NB4 (cell line): ENCODE measurements at places on chromosomes 2 and 18.

- DNase-seq, result no peak
Measured at GRCh38 chr2:130790312-130790711, 35.0 kb downstream of the AMER3 start.

- no peak for DNase-seq
Measured at GRCh38 chr2:46298272-46298521, 990 bp downstream of the EPAS1 start.

GRCh38 chr2:85096616-85097015 is 36.6 kb upstream of the TCF7L1 start:
- no peak for DNase-seq

DNA sequence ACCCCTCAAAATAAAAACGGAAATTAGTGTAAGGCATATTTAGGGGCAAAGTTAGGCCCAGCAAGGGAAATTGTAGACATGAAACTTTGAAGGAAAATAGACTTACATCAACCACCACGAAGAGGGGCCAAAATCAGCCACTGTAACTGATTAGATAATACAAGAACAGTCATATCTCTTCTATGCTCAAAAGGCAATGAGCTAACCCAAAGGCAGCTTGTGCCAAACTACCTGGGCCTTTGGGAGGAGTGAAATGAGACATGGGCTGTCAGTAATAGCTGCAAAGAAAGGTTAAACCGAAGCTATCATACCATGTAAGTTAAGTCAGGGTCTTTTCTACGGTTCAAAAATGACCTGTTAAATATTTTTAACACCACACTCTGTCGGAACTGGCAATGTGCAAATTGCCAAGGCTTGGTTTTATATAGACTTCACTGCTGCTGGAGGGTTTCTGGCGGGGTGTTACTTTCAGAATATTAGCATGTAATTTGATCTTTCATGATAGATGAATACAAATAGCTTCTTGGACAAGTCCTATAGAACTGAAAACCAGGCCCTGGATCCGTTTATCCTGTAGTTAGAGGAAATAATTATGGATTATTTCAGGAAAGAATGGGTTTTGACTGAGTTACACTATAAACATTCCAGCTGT is 69.6 kb downstream of the ACVR1 start:
- no peak for DNase-seq

GRCh38 chr2:159226608-159227385 is 59.7 kb downstream of the WDSUB1 start:
- DNase-seq, result peak; percentile 23

- peak; percentile 58 for DNase-seq
Measured at GRCh38 chr2:230762317-230762896, 49.8 kb downstream of the CAB39 start.

GRCh38 chr18:67131498-67131897 is 385.0 kb downstream of the DSEL start:
- DNase-seq, result no peak

DNA sequence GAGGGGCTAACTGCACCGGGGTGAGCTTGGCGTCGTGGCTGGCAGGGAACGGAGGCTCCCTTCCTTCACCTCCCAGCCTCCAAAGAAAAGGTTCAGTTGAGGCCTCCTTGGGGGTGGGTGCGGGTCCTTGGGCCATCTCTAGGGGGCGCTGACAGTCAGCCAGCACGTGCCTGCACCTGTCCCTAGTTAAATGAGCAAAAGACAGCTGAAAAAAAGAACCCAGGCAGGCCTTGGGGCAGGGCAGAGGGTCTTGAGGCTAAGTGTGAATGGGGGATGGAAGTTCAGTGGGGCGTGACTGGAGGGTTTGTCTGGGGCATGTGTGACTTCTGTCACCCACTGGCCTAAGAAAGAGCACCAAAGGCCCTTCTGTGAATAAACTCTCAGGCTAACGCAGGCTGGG is 56.4 kb downstream of the ZFP36L2 start:
- peak; percentile 85 for DNase-seq

DNA sequence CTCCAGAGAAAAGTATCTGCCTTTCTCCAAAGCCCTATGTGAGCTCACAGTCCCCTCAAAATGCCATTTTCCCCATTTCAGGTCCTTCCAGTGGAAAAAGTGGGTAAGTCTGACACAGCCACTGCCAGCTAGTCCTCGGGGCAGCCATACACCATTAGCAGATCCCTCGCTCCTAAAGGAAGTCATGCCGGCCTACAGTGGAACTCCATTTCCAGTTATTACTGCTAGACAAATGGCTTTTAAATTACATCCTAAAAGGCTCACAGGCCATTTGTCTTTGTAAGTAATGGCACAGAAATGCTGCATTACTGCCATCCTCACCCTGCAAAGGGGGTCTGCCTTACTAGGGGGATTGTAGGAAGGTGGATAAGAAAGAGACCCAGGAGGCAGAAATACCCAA is 259.4 kb upstream of the SIX2 start:
- DNase-seq, result no peak

- DNase-seq, result peak; percentile 82
Measured at GRCh38 chr18:23131693-23132319, 3.5 kb upstream of the CABLES1 start.

DNA sequence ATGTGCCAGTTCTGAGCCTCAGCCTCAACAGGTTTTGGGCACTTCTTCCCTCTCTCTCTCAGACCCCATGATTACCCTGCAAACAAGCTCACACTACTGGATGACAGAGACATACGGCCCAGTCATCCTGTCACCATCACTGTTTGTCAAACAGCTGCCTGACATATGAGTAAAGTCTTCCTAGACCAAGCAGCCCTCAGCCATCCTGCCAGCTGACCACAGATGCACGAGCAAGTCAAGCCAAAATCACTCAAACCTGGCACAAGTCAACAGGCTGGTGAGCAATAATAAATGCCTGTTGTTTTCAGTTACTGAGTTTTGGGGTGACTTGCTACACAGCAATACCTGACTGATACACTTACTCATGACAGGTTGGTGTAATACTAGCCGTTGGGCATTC is 75.5 kb upstream of the KLF7 start:
- DNase-seq, result peak; percentile 32

DNA sequence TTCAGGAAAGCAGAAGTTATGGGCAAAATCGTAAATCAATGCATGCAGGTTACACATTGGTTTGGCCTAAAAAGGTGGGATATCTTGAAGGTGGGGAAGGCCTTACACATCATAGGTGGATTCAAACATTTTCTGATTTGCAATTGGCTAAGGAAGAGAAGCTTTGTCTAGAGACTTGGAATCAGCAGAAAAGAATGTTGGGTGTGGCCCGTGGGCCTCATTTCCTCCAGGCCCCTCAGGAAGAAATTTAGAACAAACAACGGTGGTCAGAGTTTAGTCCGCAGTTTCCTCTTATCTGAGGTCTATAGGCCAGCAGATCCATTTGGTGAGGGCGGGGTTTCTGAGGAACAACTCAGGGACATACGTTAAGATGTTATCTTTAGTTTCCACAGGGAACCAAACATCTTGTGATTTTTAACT is 50.9 kb upstream of the AFF3 start:
- no peak for DNase-seq

GRCh38 chr2:232900811-232901735 is 31.0 kb downstream of the SNORC start:
- peak; percentile 29 for DNase-seq

DNA sequence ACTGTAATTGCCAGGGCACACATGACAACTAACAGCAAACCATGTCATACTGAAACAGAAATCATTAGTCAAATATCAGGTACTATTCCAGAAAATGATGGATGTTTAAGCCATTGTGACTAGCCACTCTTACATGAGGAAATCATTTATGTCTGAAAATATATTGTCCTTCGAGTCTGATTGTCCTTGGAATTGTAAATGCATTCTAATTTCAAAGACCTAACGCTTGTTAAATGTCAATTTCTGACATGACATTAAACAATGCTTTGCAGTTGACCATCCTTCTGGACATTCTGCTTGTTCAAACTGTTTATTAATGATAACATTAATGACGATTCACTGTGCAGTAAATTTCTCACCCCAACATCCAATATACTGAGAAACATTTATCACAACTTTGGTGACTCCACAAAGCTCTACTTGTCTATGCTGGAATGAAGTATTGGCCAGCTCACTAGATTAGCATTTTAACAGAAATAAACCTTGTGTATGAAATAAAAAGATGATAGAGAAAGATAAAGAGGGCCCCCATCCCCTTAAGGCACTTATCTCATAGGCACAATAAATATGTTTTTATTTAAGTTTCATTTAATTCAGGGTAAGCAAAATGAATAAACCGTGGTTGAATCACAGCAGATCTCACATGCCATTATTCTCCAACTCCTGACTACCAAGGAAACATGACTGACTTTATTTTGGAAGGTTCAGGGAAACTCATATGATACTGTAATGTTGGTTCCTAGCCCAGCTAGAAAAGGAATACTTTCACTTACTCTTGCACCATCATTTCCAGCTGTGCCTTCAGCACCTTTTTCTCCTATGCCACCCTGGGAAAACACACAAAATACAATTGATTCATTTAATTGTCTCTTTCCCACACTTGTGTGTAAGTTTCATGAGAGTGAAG is 82.3 kb downstream of the COL3A1 start:
- no peak for DNase-seq

- DNase-seq, result no peak
Measured at GRCh38 chr2:24710806-24711205, 82.4 kb downstream of the PTRHD1 start.

- DNase-seq, result no peak
Measured at GRCh38 chr2:240953426-240954410, 44.7 kb upstream of the SNED1 start.

- DNase-seq, result no peak
Measured at GRCh38 chr2:40516604-40517003, 64.7 kb upstream of the SLC8A1 start.

GRCh38 chr18:2912357-2913299 is 65.8 kb downstream of the EMILIN2 start:
- DNase-seq, result no peak

- no peak for DNase-seq
Measured at GRCh38 chr2:84873350-84873749, 7.5 kb downstream of the TRABD2A start.

DNA sequence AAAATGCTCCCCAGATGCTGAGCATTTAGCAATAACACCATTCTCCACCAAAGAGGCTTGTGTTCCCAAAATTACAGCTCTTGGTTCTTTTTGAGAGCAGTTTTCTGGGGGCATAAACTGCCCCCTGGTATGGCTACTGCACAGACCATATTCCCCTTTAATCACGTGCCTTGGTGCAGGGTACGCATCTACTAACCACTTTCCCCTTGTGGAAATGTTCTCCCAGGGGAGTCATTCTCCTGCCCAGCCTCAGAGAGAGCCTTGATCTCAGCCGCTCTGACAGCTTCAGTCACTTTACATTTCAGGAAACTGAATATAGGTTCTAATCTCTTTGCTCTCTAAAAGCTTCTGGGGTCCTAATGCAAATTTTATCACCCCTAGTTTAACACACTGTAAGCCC is 44.7 kb upstream of the EML6 start:
- DNase-seq, result peak; percentile 71

DNA sequence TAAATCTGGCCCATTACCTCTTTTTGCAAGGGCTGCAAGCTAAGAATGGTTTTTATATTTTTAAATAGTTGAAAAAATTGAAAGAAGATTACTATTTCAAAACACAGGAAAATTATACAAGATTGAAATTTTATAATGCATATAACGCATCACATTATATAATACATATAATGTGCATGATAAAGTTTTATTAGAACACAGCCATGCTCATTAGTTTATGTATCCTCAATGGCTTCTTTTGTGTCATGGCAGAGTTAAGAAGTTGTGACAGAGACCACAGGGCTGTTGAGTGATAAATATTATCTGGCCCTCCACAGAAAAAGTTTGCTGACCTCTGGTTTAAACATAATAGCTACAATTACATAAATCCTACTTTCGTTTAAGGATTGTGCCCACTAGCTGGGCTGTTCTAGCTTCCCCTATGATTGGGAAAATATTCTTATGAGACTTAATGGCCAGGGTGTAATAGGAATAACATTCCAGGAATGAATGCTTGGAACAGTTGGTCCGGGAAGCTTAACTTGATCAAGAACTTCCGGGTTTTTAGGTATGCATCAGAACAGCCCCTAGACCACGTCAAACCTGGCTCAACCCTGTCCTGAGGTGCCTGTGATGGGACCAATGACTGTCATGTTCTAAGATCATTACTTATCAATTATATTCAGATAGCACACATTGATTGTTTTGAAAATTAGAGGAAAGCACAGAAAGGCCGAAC is 98.7 kb upstream of the LPIN2 start:
- DNase-seq, result no peak

DNA sequence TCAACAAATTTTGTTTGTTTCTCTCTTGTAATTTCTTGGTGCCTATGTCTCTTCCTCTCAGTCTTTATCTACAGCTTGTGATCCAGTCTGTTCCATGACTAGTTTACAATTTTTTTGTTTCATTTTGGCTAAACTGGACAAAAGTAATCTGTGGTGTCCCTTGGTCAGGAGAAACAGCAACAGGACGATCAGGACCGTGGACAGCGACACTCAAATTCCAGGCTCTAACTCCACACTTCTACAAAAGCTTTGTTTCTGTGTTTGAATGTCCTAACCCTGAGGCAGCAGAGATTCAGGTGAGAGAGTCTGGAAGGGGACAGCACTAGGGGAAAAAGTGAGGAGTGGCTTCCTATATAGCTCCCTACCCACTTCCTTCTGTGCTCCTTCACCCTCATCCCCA is 593.3 kb upstream of the FANCL start:
- DNase-seq, result peak; percentile 30

DNA sequence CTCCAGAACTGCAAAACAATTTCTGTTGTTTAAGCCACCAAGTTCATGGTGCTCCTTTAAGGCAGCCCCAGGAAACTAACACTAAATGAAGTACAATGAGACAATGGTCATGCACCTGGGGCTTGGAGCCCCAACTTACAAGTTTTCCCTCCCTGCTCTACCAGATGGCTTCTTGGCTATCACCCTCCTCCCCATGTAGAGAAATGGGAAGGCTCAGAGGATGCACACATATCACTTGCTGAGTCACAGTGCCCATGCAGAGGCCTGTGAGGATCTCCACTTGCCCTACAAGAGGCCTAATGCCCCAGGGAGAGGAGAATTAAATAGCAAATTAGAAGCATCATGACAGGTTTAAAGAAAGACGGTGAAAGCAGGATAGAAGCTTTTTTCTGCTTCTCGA is 270.9 kb downstream of the TTC32 start:
- no peak for DNase-seq

- no peak for DNase-seq
Measured at GRCh38 chr2:226752887-226753286, 46.7 kb downstream of the IRS1 start.

DNA sequence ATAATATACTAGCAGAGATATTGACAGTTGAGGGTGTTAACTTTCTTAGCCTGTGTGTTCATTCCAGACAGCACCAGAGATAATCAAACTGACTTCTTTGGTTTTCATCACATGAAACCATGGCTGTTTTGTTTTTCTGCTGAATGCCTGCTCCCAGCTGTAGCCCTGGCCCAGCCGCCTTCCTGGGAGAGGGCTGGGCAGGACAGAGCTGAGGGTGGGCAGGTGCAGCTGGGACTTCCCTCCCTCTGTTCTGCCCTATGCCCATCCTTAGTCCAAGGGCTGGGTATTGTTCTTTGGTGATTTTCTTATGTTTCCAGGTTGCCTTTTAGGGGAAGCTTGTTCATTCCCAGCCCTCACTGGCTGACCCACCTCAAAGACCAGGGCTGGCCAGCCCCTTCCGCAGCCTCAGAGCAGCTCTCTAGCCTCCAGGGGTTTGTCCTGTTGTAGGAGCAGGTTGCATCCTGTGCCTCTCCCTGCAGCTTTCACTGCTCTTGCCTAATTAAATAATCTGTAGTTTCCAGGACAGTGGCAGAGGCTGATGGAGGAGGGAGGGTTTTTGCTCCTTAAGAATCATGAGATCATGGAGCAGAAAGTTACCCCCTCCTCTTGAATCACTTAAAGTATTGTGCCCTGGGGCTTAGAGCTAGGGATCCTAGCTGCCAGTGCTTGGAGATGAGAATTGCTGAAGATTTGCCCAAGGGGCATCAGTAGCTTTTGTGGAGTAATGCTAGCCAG is 61.4 kb downstream of the MTCL1 start:
- DNase-seq, result no peak

- DNase-seq, result no peak
Measured at GRCh38 chr2:235005023-235005422, 53.2 kb downstream of the SH3BP4 start.
